ENCODE measurements at places on chromosomes 4 and X. TPM values are rescaled to one million over a fixed set of nuclear protein-coding genes. Genes with fewer than 3 reads are reported as not detected.

The LUZP4 gene
- not detected for total RNA-seq

The NWD2 gene
- total RNA-seq, result not detected

The TLR10 gene
- not detected for total RNA-seq

The FAM114A1 gene
- 109 TPM for total RNA-seq

The TSC22D3 gene
- 9.5 TPM for total RNA-seq

The NAP1L2 gene
- 0.34 TPM for total RNA-seq

The RNF150 gene
- total RNA-seq, result 0.05 TPM
